CD4-positive, alpha-beta T cell treated with Interleukin-17A for 1 hour (primary cell): ENCODE measurements at places on chromosomes 11 and 22.

DNA sequence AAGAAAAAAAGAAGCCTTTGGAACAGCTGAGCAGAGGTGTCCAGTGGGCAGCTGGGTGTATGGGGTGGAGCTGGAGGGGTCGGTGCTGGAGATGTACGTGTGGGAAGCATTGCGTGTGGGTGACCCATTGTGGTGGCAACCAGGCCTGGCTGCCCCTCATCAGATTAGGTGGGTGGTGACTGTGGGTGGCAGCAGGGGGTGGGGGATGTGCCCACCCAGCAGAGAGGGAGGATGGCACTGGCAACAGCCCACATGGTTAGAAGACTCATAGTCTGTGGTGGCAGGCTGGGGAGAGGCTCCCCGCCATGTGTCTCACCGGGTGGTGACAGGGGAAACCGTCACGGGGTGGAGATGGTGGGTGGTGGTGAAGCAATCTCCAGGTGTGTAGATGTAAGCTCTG, 27.6 kb downstream of the TP53I11 start:
- DNase-seq: no peak

DNA sequence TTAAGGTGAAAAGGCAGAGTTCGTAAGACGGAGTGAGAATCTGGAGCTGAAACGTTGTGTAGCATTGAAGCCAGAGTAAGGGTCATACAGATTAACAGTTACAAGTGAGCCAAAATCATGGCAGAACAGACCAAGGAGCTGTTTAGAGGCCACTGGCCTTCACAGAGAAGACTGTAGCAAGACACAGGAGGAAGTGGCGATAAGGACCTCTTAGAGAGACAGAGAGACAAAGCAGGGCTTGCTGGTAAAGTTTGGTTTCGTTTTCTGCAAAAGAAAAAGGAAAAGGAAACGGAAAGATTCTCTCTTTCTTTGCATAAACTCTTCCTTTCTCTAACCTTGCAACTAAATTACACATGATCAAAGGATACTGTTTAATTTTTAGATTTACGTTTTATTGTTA, 83.0 kb downstream of the AASDHPPT start:
- DNase-seq: no peak

DNA sequence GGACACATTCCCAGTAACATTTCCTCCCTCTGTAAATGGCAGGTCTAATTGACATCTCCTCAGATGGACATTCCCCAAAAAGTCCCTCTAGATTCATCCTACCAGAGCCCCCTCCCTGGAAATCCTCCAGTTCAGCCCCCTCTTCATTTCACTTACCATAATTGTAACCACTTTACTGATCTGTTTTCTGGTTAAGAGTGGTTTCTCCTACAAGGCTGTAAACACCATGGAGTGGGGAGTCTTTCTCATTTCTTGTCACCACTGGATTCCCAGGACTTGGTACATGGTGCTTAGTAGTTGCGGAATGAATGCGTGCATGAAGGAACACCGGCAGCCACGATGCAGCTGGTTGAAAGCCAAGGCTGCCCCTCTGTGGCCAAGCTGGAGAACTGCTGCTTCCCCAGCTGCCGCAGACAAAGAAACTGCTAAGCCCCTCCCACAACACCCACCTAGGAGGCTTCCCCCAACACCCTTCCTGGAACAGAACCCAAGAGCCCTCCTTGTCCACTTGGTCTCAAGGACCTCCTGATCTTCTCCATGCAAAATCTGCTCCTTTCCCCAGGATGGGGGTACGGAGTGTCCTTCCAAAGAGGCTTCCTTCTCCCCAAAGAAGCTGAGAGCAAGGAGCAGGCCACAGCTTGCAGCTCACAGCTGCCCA, 18.6 kb upstream of the SCARF2 start:
- DNase-seq: peak; percentile 83

DNA sequence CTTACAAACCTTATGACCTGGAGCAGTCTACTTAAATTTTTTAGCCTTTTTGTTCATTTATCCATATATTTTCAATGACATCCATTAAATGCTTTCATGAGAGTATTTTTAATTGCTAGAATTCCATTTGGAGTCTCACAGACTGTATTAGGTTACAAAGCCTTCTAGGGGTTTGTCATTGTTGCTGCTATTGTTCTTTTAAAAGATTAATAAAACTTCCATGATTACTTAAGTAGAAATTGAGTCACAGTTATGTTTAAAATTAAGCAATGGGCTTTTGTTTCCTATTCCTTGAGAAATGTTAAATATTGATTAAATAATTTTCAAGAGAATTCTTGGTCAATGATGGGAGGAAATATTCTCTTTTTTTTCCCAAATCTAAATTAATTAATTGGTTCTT, 1408.4 kb upstream of the RAG2 start:
- DNase-seq: no peak

GRCh38 chr11:20990447-20990846, 321.1 kb downstream of the NELL1 start:
- DNase-seq: no peak

GRCh38 chr22:24553597-24554312, 1.2 kb downstream of the GUCD1 start:
- DNase-seq: peak; percentile 7

DNA sequence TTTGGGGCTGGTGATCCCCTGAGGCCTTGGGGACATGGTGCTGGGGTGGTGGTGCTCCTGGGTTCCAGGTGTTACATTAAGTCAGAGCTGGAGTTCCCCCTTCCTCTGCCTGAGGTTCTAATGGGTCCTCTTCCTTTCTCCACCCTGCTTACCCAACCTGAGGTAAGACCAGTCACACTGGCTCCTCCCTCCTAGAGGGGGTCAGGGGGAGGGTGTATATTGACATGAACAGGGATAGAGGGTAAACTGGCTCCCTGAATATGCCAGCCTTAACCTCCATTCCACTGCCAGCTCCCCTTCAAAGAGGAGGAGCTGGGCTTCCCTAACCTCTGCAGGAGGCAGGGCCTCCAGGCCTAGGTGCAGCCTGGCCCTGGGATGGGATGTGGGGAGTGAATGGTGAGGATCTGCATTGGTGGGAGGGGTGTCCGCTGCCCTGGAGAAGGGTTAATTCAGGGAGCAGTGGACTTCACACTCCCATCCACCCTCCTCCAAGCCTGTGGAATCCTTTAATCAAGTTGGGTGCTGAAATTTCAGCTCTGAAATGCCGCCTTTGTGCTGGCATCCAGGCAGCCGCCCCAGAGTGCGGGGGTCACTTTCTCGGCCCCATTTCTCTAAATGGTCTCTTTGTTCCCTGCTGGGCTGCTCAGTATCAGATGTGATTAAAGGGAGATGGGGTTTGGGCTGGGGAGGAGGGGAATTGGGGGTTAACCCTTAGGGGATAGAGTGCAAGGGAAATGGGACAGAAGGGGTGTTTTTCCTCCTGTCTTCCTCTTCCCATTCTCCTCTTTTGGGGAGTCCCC, 15.2 kb downstream of the POLR2F start:
- DNase-seq: no peak

DNA sequence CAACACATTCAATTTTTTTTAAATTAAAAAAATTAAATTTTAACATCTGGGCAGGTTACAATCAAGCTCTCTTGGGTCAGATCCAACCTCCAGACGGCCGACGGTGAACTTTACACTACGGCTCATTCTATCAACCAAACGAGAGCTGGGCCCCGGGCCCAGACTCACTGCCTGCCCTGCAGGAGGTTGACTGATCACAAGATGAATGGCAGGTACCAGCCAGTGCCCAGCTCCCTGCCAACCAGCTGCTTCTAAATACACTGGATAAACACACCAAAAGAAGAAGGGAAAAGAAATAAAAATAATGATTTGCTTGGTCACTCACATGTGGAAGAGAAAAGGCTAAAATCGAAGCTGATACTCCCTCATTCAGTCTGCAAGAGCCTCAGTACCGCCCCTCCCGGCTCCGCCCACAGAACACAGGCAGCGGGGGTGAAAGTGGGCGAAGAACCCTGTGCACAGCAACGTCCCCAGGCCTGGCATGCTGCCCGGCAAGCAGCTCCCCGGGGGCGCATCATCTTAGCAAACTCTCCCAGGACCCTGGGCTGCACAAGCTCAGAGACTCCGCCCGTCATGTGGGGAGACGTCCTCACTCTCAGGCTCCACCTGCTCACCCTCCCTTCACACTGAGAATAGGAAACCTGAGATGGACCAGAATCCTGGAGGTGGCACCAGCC, 303.4 kb downstream of the SHANK2 start:
- DNase-seq: no peak

- DNase-seq: no peak
Measured at GRCh38 chr11:72598466-72598865, 75.8 kb downstream of the PDE2A start.

GRCh38 chr11:78659326-78660270, 84.9 kb upstream of the NARS2 start:
- no peak for DNase-seq

- no peak for DNase-seq
Measured at GRCh38 chr11:98616098-98616655, 404.6 kb upstream of the CNTN5 start.

DNA sequence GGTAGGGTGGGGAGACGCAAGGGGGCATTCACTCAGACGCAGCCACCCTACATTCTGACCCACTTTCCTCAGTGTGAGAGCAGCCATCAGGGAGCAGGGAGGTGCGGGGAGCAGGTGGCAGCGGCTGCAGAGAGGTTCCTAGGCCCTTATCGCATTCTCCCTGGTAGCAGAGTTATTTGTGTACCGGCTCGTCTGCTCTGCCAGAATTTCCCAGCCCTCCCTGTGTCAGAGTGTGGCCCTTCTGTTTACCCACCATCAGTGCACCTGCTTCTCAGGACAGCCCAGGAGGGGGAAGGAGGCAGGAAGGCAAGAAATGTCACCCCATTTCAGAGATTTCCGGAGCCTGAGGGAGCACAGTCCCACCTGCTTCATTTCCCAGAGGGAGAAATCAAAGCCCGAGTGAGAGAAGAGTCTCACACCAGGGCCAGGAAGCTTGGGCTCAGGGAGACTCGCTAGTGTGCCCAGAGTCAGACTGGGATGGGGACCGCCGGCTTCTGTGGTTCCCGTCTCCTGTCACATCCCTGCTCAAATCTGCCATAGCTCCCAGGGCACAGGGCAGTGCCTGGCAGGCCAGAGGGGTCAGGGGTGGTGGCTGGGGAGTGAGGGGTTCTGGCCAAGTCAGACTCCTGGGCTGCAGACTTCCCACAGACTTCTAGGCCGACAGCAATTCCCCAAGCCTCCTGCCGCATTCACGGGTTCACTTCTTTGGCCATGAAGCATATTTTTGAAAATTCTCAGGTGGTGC, 49.7 kb downstream of the ARRB1 start:
- no peak for DNase-seq

DNA sequence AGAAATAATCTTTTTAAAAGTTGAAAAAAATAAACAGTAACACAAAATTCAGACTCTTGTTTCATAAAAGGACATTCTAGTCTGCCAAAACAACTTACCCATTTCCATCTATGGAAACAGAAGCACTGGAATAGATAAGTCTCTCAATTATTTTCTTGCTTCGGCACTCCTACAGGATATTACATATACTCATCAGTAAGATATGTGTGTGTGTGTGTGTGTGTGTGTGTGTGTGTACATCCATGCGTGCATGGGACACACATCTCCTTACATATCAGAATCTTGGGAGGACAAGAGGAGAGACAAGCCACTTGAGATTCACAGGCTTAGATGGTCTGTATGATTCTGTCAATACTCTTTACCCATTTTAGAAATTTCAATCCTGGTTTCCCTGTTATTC, 144.6 kb downstream of the ATG16L2 start:
- DNase-seq: no peak
